Omental fat pad (tissue), 4 donors: ENCODE measurements at places on chromosomes 7 and 10. TPM values are rescaled to one million over a fixed set of nuclear protein-coding genes. Genes with fewer than 3 reads are reported as not detected.

CAMK1D gene
- total RNA-seq = 10.0 TPM

MYPN gene
- total RNA-seq = not detected

EEF1AKMT2 gene
- 10.6 TPM for total RNA-seq

ZNF22 gene
- total RNA-seq = 46.5 TPM

KNDC1 gene
- 1.6 TPM for total RNA-seq

SLC13A4 gene
- total RNA-seq = 0.79 TPM

TMEM176A gene
- 47.7 TPM for total RNA-seq

FOXP2 gene
- 15.3 TPM for total RNA-seq

CYTH3 gene
- 46.3 TPM for total RNA-seq

CPVL gene
- 58.6 TPM for total RNA-seq

ZFAND4 gene
- total RNA-seq = 12.6 TPM

HSPA12A gene
- total RNA-seq = 31.4 TPM

GNGT1 gene
- total RNA-seq = not detected

GLUD1 gene
- total RNA-seq = 171 TPM

IL6 gene
- 17.7 TPM for total RNA-seq

ZNF485 gene
- 13.1 TPM for total RNA-seq

PLXDC2 gene
- 79.9 TPM for total RNA-seq

PUS7 gene
- total RNA-seq = 12.6 TPM

PSD gene
- not detected for total RNA-seq

CXCL12 gene
- 53.4 TPM for total RNA-seq

MCM10 gene
- 2.2 TPM for total RNA-seq

SPDYE1 gene
- total RNA-seq = not detected

HEPACAM2 gene
- total RNA-seq = not detected

OR2A5 gene
- not detected for total RNA-seq
